ENCODE measurements at places on chromosomes 3 and 15. TPM values are rescaled to one million over a fixed set of nuclear protein-coding genes. Genes with fewer than 3 reads are reported as not detected.

DNA sequence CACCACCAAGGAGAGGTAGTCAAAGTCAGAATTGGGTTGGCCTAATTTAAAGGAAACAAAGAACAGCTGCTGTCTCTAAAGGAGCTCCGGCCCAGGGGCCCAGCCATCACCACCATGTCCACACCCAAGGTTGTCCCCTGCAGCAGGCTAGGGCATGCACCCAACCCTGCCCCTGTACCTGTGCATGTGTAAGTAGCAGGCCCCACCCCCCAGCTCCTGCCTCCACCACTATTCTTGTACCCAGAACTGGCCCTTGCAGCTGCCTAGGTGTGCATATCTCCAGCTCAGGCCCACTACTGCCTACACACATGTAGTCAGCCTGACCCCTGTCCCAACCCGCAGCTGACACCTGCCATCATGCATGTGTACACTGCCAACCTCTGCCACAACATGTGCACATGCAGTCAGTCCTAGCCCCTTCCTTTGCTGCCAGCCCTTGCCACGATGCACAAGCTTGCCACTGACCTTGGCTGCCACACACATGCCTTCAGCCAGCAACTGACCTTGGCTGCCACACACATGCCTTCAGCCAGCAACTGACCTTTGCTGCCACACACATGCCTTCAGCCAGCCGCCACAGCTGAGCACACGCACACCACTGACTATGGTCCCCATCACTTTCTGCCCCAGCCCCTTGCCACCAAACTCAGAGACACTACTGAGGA lies 39.7 kb downstream of the FGF12 start:
- DNase-seq = no peak

DNA sequence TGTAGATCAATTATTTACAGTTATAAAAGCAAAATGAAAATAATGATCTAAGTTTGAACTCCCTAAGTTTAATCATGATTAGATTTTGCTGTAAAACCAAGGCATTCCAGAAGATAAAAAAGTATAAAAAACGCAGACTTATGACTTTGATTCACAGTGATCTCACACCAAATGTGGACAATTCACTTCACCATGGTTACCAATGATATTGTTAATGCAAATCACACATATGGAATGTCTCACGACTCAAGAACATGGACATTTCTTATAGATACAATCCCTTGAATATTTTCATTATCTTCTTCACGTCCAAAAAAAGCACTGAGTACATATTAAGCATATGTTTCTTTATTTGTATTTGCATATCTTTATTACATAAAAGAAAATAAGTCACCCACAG lies 1054.2 kb downstream of the NAALADL2 start:
- DNase-seq = no peak

RBM15B gene
- total RNA-seq = 29.3 TPM

- DNase-seq = peak; percentile 5
Measured at GRCh38 chr15:91338766-91339165, 238.7 kb downstream of the SV2B start.

SELENOT gene
- 106 TPM for total RNA-seq

- no peak for DNase-seq
Measured at GRCh38 chr15:79463781-79464270, 31.7 kb downstream of the MINAR1 start.

GPR15 gene
- not detected for total RNA-seq

Measured in H7 (cell line).